Thyroid gland (tissue), 4 donors: ENCODE measurements at places on chromosomes 11 and 22.

- no peak for DNase-seq
Measured at GRCh38 chr11:80722629-80723028, 1281.8 kb upstream of the TENM4 start.

DNA sequence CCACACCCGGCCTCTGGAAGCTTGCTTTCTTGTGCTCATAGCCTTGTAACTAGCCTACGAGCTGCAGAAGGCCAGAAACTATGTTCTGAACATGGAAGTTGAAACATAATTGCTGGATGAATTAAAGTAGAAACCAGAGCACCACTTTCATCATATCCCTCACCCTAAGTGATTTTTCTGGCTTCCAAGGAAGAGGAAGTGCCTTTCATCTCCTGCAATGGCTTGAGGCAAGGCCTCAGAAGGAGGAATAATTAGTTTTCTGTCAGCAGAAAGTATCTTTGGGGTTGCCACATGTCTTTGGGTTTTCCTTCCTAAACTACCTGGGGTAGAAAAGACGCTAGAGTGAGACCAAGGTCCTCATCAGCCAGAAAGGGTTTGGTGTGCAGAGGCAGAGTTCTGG, 14.5 kb downstream of the RPL27A start:
- no peak for DNase-seq

GRCh38 chr11:36426226-36426848, 83.7 kb downstream of the TRAF6 start:
- no peak for DNase-seq

DNA sequence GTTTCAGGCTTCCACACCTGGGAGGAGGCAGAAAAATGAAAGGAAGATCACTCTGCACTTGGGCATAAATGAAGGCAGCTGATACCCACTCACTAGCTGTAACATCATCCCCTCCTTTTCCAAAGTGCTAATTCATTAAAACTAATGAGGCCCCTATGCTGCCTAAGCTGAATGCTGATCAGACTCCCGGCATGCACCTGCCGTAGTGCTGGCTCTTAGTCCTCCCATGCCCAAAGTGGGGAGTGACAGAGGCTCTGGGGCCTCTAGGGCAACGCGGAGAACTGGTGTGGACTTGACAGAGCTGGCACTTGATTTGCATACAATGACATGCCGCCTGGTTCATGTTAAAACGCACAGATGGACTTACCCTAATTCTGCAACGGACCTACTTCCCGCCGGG, 96.5 kb upstream of the NCAM1 start:
- no peak for DNase-seq

DNA sequence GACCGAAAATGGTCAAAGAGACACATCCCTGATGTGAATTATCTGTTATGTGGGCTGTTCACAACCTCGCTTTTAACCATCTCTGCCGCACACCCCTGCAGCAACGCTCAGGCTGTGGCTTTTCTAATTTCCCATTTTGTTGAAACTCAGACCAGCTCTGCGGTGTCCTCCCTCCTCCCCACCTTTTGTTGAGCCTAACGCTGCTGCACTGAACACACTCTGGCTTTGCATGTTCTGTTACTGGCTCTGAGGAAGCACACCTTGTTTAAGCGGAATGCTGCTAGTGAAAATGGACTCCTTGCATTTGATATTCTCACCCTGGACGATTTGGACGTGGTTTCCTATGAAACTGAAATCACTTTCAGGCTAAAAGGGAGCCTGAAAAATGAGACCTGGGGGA, 198.5 kb upstream of the MTNR1B start:
- DNase-seq, result no peak

- DNase-seq, result no peak
Measured at GRCh38 chr22:22098457-22099193, 116.0 kb upstream of the TOP3B start.
